Lung (tissue), 17 donors: ENCODE measurements at places on chromosomes 1 and 21.

GRCh38 chr1:156664767-156665411, 12.3 kb downstream of the NES start:
- DNase-seq, result peak; percentile 73

DNA sequence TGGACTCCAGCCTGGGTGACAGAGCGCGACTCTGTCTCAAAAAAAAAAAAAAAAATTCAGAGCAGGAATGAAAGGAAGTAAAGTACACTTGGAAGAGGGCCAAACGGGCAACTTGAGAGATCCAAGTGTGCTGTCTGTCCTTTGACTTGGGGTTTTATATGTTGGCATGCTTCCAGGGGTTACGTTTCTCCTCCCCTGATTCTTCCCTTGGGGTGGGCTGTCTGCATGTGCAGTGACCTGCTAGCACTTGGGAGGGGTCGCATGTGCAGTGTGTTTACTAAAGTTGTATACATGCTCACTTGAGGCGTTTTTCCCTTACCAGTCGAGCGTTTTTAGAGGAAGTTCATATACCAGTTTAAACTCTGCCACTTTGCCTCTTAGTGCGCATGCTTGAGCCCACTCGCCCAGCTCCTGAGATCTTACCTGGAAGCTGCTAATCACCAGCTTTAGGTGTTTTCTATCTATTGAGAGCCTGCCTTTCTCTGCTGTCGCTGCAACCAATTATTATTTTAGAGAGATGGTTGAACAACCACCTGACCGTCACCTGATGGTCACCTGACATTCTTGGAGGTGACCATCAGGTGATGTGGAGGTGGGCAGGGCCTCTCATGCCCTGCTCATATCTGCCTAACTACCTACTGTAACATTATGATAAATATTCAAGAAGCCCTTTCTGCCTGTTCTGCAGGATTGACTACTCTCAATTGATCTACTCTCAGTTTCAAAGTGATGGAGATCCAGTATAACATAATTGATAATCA, 140.1 kb downstream of the MACF1 start:
- DNase-seq, result peak; percentile 63

DNA sequence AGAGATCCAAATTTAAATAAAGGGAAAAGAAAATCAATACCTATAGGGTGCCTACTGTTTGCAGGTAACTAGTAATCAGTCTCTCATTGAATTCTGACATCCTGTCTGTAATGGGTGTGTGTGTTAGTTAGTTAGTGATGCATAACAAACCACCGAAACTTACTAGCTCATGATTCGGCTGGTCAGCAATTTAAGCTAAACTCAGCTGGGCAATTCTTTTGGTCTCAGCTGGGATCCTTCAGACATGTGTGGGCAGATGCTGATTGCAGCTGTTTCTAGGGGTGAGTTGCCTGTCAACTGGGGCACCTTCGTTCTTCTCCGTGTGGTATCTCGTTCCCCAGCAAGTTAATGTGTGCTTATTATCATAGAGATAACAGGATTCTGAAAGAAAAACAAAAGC, 40.2 kb upstream of the ZNF124 start:
- no peak for DNase-seq

- peak; percentile 20 for DNase-seq
Observed at GRCh38 chr1:34858901-34859445, 576 bp downstream of the SMIM12 start.

DNA sequence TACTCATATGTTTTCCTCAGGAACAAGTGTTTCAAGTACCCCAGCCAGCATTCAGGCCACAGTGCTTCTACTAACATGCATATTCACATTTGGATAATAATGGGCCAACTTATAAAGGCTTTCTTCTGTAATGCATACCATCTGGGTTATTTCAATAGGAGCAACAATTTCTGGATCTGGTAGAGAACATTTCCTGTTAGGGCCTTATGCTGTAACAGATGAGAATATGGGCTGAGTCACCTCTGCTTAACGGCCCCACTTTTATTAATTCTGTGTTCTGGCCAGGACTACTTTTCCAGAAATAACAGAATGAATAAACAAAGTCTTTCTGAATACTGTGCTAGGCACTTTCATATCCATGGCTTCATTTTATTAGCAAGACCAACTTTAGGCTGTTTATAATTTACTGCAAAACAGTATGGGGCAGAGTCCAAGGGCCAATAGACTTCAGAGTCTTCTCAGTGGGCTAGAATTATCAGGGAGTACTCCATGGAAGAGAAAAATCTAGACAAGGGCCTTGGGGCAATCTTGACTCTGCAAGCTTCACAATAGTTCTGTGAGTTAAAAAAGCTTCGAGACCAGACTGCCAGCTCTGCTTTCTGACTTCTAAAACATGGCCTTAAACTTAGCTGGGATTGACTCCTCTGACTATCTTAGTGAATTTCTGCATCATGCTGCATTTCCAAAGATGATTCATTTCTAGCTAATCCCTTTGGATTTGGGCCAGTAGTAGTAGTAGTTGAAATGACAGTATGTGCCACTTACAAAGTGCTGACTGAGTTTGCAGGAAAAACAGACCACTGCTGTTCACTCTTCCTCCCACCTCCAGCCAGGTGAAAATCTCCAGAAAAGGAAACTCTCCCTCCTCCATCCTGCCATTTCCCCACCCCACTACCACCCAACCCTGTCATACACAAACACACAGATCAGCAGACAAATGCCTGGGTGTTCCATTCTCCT, 8.2 kb upstream of the SSX2IP start:
- peak; percentile 61 for DNase-seq

- DNase-seq, result no peak
Observed at GRCh38 chr1:3460672-3461131, 6.2 kb downstream of the ARHGEF16 start.

DNA sequence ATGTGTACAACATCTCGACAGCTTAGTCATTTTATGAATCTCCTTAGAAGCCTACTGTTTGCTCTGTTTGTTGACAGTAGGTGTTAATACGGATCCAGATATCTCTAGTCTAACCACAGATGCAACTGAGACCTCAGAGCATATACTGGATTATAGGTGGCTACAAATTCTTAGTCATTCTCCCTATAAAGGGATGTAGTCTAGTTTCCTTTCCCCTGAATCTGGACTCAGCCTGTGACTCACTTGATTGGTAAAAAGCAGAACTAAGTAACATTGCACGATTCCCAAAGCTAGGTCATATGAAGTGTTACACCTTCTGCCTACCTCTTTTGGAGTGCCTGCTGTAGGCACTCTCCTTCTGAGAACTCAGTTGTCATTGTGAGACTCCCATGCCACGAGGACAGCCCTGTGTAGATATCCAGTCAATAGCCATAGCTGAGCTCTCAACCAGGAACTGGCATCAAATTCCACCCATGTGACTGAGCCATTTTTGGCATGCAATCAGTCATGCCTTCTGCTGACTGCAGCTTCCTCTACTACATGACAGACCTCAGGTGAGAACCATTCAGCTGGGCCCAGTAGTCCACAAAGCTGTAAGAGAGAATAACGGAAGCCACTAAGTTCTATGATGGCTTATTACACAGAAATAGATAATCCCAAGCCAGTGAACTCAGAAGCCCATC, 135.9 kb upstream of the CHRM3 start:
- no peak for DNase-seq

- DNase-seq, result no peak
Observed at GRCh38 chr1:71019233-71019969, 28.2 kb downstream of the PTGER3 start.

GRCh38 chr1:225119307-225119706, 189.8 kb downstream of the DNAH14 start:
- no peak for DNase-seq

DNA sequence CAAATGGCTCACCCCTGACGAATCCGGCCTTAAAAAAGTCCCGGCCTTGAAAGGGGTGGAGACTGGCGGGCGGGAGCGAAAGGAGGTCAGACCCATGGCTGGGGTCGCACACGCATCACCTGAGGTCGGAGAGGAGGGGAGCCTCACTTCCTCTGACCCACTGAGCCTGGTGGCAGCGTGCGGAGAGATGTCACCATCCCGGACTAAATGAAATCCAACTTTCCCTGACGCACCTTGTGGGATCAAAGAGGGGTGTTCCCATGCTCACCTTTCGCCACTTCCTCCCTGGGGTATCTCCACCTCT, 709 bp upstream of the SLC41A1 start:
- no peak for DNase-seq

- DNase-seq, result peak; percentile 59
Observed at GRCh38 chr1:27726173-27727044, 648 bp downstream of the FAM76A start.

DNA sequence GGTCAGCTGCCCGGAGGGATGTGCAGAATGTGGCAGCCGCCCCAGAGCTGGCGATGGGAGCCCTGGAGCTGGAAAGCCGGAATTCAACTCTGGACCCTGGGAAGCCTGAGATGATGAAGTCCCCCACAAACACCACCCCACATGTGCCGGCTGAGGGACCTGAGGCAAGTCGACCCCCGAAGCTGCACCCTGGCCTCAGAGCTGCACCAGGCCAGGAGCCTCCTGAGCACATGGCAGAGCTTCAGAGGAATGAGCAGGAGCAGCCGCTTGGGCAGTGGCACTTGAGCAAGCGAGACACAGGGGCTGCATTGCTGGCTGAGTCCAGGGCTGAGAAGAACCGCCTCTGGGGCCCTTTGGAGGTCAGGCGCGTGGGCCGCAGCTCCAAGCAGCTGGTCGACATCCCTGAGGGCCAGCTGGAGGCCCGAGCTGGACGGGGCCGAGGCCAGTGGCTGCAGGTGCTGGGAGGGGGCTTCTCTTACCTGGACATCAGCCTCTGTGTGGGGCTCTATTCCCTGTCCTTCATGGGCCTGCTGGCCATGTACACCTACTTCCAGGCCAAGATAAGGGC, 33.5 kb upstream of the LHX4 start:
- DNase-seq, result no peak

- no peak for DNase-seq
Observed at GRCh38 chr21:26587736-26588201, 14.7 kb upstream of the CYYR1 start.

- no peak for DNase-seq
Observed at GRCh38 chr1:8670371-8670818, 147.0 kb downstream of the RERE start.

GRCh38 chr1:213417846-213418245, 366.8 kb downstream of the RPS6KC1 start:
- no peak for DNase-seq

DNA sequence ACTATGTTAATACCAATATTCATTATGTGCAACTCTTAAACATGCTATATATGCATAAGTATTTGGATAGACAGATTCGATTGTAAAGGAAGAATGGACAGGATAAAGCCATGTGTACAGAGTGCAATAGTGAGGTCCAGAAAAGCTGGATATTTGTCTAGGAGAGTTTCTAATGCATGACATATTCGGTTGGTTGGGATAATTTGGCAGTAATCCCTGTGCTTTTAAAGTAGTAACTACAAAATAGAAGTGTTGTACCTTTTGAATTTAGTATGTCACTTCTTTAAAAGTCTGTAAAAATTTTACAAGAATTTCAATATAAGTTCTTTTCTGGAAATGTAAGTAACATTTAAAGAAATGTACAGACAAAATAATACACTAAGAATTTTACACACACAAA, 774.5 kb downstream of the USP25 start:
- no peak for DNase-seq
